ENCODE measurements at places on chromosomes 5 and 9. TPM values are rescaled to one million over a fixed set of nuclear protein-coding genes. Genes with fewer than 3 reads are reported as not detected.
A peak's percentile ranks its signal among the peaks of the same experiment; 100 is the strongest.

- DNase-seq: no peak
Measured at GRCh38 chr5:160001457-160001856, 7.5 kb upstream of the TTC1 start.

DNA sequence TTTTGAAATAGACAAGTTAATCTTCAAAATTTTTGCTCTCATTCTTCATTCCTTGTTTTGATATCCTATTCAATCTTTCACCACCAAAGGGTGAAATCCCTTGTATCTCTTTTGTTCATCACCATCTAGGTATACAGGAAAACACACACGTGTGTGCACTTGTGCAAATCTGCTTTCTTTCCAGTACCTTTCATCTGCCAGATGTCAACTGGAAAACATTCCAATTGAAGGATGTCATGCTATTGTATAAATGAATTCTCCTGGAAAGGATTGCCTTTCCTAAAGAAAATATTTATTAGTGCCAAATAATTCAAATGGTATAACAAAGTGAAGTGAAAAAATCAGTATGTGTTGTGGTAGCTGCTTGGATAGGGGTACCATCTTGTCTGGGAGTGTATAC, 123.7 kb downstream of the RANBP17 start:
- DNase-seq: no peak

DNA sequence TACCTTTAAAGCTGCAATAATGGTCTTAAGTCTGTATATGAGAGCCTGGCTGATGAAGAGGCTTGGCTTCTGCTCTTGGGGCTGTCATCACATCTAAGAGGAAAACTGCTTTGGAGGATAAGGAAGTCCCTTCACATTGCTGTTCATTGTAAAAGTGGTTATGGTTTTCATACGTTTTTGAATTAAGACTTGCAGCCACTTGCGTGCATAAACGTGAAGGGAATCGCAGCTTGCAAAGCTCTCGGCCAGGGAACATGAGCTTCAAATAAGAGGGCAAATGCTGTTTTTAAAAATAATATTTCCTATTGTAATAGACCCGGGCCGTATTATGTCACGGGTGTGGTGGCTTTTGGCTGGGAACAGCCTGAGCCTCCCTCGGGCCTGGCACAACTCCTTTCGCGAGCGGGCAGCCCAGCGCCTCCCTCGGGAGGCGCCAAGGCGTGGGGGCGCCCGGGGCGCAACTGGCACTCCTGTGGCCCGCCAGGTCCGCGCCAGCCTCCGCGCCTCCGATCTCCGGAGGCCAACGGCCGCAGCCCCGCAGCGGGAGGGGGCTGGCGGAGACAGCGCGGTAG, 538 bp upstream of the ARHGEF28 start:
- no peak for DNase-seq

- DNase-seq: no peak
Measured at GRCh38 chr9:78866207-78867132, 569.5 kb downstream of the PSAT1 start.

DNA sequence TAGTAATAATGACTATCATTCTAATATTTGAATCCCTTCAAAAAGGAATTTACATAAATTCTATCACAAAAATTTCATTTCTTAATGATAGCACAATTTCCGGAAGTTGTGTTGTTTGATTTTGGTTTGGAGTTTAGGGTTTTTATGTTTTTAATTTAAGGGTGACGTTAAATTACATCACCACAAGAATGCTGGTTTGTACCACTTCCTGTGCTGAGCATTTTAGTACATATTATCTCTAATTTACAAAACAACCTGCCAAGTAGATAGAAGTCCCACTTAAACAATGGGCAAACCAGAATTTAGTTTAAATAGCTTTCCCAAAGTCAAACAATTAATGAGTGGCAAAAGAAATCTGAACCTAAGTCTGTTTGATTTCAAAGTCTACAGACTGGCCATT, 63.4 kb downstream of the DENND1A start:
- DNase-seq: no peak

DNA sequence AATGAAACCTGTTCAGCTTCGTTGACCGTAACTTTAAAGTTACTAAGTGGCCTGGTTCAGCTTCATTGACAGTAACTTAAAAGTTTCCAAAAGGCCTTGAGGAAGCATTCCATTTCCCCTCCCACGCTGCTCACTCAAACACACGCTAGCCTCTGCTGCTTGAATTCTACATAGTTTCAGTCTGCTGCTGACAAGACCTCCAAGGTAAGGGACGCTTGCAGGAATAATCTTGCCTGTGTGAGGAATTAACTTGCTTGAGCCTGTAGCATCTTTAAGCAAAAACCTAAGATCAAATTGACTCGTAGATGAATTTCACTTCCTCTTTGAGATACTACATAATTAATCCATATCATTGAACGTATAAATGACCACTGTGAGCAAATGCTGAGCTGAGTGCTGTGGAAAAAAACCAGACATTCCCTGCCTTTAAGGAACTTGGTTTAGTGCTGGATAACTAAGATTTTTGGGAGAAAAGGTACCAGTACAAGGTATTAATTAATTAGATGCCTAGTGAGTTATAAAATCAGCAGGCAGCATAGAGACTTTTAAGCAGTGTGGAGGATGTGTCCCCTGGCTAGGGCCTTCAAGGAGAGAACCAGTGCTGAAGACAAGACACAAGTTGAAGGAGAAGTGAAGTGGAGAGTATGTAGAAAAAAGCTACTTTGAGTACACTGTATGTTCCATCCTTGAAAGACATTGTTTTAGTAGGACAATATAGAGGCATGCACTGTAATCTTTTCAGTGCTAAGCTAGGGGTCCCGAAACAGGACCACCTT, 39.2 kb downstream of the GRAMD2B start:
- DNase-seq: no peak

DNA sequence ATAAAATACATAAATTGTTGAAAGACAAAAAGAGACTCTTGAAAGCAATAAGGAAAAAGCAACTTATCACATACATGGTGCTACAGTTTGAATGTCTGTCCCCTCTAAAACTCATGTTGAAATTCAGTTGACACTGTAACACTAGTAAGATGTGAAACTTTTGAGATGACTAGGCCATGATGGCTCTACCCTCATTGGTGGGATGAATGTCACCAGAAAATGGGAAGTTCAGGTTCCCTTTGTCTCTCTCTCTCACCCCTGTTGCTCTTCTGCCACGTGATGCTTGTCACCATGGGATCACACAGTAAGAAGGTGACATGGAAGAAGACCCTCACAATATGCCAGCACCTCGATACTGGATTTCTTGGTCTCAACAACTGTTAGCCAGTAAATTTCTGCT, 50.3 kb upstream of the SPTLC1 start:
- DNase-seq: no peak

DNA sequence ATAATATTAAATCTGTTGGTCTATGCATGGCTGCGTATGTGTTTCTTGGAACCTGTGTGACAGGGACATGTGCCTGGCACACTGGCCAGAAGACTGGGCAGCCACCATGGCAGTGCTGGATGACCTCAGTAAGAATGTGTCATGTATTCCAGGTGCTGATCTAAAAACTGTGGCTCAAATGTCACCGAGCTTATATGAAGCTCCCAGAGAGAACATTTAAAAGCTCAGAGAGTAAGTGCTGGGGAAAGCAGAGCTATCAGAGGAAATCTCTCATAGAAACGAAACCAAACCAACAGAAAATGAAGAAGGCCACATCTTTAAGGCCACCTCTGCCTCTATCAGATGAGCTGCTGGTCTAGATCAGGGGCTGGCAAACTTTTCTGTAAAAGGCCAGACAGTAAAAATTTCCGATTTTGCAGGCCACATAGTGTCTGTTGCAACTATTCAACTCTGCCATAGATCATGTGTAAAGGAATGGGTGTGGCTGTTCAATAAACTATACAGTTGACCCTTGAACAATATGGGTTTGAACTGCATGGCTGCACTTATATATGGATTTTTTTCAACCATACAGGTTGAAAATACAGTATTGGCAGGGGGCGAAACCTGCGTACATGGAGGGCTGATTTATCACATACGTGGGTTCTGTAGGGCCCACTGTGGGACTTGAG, 31.8 kb downstream of the TSTD2 start:
- DNase-seq: no peak

- DNase-seq: no peak
Measured at GRCh38 chr5:43369651-43370050, 42.5 kb downstream of the CCL28 start.

DNA sequence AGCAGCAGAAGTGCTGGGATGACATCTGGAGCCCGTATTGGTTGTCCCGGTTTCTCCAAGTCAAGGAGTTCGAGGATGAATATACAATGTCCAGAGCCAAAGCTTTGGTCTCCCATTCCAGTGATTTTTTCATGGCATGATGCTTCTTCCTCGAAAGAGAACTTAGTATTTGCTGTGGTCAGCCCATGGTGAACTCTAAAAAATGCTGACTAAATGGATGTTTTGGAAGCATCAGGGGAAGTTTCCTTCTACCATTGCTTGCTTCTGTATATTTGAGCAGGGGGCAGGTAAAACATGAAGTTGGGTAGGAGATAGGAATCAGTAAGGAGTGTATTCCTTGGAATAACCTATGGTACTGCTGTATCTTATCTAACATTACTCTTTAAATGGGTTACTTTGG, 8.6 kb downstream of the TTC23L start:
- DNase-seq: no peak

GRCh38 chr5:38162625-38163024, 95.7 kb upstream of the EGFLAM start:
- DNase-seq: no peak

DNA sequence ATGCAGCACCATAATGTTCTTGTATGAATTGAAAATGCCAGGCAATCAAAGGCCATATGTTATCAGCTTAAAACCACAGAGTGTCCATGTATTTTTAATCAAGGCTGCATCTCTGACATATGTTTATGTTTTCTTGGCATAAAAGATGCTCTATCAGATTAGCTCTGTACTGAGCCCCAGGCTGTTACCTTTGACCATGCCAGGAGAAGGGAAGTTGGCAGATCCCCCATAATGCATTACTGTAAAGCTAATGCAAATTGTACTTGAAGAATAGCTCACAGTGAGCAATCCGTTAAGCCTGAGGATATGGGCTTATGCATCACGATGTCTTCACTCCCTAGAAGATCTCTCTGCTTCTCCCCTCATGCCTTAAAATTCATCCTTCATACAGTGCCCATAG, 414.4 kb downstream of the BRINP1 start:
- DNase-seq: no peak

GRCh38 chr5:54540286-54540685, 22.7 kb downstream of the SNX18 start:
- DNase-seq: no peak

- no peak for DNase-seq
Measured at GRCh38 chr9:37293664-37294524, 128.6 kb upstream of the GRHPR start.

GRCh38 chr9:99549441-99549840, 272.2 kb upstream of the NR4A3 start:
- no peak for DNase-seq

- DNase-seq: no peak
Measured at GRCh38 chr5:33583332-33583731, 142.6 kb downstream of the TARS1 start.

DNA sequence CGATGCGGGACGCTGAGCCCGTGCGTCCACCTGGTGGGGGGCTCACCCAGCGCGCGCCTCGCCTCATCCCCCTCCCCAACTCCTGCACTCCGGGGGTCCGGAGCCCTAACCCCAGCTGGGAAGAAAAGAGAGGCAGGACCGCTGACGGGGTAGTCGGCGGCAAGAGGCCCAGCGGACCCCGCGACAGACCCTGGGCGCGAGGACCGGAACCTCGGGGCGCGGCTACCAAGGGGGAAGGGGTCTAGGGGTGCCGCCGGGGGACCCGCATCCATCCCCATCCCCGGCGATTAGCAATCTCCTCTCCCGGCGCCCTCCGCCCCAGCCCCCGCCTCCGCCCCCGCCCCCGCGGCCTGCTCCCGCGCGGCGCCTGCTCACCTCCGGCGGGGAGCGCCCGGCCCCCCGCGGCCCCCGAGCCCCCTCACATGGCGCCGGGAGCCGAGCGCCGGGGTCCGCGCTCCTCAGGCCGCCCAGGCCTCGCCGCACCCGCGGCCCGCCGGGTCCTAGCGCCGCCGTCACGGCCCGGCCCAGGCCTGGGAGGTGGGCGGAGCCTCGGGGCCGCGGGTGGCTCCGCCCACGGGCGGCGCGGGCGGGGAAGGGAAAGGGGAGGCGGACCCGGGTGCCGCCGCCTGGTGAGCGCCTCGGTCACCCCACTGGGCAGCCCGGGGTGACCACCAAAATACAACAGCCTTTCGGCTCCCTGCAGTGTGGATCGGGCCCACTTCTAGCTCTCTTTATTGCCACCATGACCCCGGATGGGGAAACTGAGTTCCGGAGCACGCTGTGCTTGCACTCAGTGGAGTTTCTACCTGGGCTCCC, at the start of gene ST6GALNAC6:
Gene ST6GALNAC6 (minus strand): TSS at position 476 of the 816 bp plus-strand sequence. CDS start 1,622 bp downstream, outside the sequence.
- peak; percentile 53 for DNase-seq

DNA sequence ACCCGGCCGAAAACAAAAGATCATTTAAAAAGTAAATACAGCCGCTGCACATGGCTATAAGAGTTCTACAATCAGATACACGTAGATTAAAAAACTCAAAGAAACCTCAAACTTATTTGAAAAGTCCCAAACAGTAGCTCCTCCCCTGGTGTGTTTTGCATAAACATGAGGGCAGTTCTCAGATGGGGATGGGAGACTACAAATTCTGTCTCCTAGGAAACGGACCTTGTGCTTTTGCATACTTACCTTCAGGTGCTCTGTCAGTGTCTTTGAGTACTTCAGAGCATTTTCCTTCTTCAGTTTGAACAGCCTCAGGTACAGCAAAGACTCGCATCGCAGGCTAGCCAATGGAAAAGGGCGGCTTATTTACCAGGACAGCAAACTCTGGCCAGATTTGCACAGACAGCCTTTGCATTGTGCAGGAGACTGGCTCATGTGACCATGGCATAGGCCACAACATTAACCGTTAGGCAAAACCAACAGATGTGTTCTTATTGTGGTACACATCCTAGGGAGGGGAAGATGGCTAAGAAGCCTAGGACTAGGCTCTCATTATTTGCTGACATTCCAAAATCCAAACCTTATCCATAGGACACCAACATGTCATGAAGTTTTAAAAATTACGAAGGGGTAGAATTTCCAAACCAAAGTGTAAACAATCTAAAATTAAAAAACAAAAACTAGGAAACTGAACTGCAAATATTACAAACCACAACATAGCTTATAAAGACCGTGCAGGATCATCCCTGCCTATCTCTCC, 12.8 kb downstream of the LEAP2 start:
- DNase-seq: no peak

DNA sequence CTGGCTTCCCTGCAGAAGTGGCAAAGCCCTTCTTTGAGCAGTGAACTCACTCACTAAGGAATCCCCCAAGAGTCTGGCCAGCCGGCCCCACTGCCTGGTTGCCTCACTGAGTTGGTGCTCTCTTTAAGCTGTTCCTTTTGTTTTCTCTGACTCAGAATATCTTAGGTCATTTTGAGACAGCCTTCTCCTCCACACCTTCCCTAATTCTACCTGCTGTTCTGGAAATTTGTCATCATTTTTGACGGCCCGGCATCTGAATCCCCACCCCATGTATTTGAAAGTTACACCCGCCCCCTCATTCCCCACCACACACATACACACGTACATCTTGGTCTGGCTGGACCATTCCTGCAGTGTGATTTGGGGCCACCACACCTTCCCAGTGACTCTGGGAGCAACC, 41.8 kb downstream of the FGF1 start:
- DNase-seq: no peak

Gene PRELID2
- 0.29 TPM for total RNA-seq

Gene LEAP2
- total RNA-seq: 4.5 TPM

Gene OR1Q1
- total RNA-seq: 0.69 TPM

Gene IFNA21
- total RNA-seq: not detected

Gene PFN3
- total RNA-seq: not detected

Gene PCDHGA9
- 0.20 TPM for total RNA-seq
